ENCODE measurements at places on chromosomes 2 and 18.

DNA sequence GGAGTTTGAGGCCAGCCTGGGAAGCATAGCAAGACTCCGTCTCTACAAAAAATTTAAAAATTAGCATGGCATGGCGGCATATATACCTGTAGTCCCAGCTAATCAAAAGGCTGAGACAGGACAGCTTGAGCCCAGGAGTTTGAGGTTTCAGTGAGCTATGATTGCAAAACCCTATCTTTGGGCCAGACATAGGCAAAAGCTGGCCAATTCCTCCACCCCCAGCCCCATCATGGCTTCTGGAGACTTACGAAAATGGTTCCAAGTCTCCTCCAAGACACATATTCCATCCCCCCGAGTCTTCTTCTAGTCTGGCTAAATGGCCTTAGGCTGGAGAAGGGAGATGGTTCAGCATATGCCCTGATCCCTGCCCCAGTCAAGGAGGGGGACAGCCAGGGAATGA, 172.8 kb upstream of the HAAO start:
- no peak for DNase-seq

- DNase-seq: no peak
Measured at GRCh38 chr2:101150306-101151145, 656 bp downstream of the TBC1D8 start.

DNA sequence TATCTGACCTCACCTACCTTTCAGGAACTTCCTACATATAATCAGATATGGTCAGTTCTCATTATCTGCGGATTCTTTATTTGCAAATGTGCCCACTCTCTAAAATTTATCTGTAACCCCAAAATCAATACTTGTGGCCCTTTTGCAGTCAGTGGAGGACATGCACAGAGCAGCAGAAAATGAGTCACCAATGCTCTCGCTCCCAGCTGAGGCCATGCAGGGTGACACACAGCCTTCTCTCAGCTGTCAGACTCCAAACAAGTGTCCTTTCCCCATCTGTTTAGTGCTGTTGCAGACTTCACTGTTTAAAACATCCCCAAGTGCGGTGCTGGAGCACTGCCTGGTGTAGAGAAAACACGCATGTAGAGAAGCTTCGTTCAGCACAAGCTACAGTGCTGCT, 171.9 kb upstream of the SALL3 start:
- DNase-seq: no peak

DNA sequence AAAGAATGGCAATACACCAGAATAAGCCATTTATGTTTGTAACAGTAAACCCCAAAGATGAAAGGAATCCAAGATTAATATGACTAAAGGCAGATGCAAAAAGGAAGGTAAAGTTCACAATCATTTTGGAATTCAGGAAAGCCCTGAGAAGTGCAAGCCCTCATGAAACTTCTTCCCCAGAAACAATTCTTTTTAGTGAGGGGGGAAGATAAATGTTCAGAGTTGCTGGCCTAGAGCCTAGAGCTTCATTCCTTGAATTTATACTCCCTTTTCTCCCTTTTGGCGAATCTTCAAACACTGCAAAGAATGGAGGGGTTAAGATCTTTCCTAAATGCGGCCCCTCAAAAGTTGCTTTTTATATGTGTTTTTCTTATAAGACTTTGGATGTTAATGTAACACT, 368.8 kb downstream of the MEIS1 start:
- no peak for DNase-seq

DNA sequence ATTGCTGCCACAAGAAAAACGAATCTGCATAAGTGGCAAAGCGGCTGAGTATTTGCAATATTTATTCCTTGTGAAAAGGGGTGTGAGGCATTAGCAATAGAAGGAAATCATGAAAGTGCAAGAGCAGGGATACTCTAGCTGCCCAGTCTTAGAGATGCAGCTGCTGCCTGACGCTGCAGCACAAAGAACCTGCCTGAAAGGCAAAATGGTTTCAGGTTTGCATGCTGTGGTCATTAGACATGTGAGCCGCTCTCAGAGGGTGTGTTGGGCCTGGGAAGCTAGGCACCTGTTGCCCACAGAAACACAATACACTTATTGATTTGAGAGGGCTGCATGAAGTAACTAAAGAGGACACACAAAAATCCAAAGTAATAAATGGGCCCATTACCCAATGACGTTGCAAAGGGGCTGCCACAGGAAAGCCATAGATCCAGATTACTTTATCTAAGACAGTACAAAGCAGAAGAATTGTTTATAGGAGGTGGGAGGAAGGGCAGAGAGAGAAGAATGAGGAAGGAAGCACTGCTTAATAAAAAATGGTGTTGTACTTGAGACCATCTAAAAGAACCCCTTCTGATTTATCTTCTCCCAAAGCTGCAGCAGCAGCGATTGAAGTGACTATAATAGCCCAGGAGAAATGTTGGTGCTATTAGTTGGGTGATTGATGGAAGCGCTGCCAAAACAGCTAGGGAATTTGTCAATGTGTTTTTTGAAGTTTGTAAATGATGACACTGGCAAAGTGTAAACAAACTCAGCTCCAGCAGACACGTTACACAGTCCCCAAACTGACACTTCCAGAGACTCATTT, 492.4 kb upstream of the ACVR2A start:
- no peak for DNase-seq

- DNase-seq: no peak
Measured at GRCh38 chr2:95025406-95026319, at the start of gene MAL. TSS of gene MAL (plus strand) at chr2:95025708. CDS start at chr2:95025793, 85 bp downstream.

DNA sequence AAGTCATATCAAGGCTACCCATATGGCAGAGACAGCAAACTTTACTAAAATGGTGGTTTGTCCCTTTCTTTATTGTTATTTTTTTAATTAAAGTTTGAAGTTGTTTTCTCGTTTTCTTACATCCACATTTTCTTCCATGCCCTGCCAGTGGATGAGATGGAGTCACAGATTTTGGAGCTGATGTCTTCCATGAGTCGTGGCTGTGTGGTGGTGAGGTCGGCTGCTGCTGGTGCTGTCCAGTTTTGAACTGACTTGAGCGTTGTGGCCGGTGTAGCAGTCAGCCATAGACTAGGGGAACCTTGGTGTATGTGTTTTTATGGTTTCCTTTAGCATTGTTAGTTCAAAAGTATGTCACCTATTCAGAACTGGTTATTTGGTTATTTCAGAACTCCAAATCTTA, 182.8 kb downstream of the SH3RF3 start:
- no peak for DNase-seq

DNA sequence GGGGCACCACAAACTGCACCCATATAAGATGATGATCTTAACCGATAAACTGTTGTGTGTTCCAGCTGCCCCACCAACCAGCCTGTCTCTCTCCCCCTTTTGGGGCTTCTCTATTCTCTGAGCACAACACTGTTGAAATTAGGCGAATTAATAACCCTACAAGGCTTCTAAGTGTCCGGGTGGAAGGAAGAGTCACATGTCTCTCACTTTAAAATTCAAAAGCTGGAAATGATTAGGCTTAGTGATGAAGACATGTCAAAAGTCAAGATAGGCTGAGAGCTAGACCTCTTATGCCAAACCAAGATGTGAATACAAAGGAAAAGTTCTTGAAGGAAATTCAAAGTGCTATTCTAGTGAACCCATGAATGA, 782.1 kb downstream of the MBD2 start:
- no peak for DNase-seq

DNA sequence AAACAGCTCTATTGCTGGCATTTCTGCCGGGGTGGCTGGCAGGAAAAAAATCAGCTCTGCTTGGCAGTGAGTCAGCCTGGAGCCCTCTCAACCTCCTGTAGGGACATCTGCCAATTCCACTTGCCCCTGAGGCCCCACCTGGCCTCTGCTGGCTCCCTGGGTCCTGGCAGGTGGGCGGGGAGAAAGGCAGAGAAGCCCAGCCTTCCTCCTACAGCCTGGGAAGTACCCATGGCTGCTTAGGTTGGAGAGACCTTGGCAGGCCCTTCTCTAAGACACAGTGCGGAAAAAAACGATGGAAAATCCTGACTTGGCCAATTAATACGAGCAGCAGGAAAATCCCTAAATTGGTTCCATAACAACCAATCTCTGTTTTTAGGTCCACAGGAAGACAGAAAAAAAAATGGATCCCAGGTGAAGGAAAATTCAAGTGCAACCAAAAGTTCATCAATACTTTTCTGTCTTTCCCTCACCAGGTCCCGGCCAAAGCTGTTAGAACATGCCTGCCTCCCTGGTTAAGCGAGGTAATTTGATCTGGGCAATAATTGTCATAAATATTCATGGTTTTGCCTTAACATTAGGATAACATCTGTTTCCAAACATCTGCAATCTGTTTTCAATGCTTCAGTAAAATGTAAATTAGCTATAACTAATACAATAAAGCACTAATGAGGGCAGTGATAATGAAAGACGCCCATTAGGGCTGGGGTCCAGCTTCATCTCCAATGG, 245.9 kb downstream of the TFCP2L1 start:
- peak; percentile 16 for DNase-seq

DNA sequence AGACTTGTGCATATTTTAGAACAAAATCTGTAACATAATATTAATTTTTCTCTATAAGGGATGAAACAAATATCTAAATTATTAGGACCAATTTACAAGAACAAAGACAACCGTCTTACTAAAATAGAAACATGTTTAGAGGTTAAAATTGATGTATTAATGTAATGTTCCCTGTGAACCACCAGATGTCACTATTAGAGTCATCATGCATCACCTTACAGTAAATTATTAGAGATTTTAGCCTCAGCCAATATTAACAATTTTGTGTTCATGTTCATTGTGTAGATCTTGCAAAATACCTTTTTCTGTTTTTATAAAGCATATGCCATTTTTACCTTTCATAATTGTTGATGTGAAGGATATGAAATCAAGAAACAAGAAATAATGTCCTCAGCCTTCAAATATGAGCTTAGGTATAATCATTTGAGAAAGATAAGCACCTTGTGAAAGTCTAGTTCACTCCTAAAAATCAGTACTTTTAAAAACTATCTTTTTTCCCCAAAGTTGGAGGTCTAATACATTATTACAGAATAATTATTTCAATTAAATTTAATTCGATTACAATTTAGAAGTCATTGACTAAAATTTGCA, 344.3 kb upstream of the KCNH7 start:
- no peak for DNase-seq

- DNase-seq: no peak
Measured at GRCh38 chr2:78118037-78118436, 595.9 kb upstream of the LRRTM4 start.

DNA sequence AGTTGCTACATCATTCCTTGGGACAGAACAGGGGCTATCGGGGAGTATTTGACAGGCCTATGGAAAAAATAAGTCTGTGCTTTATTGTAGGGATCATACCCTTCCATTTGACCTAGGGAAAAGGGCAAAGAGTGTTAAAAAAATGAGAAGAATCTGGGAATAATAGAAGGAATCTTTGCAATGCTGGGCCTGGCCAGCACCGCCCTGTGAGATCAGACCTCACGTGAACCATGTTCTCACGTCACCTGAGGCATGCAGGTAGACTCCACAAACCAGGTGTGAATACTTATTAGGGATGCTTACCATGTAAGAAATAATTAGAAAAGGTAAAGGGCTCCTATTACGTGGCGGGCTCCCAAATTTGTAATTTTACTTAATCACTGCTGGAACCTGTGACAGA, 177.5 kb upstream of the GATA6 start:
- no peak for DNase-seq

DNA sequence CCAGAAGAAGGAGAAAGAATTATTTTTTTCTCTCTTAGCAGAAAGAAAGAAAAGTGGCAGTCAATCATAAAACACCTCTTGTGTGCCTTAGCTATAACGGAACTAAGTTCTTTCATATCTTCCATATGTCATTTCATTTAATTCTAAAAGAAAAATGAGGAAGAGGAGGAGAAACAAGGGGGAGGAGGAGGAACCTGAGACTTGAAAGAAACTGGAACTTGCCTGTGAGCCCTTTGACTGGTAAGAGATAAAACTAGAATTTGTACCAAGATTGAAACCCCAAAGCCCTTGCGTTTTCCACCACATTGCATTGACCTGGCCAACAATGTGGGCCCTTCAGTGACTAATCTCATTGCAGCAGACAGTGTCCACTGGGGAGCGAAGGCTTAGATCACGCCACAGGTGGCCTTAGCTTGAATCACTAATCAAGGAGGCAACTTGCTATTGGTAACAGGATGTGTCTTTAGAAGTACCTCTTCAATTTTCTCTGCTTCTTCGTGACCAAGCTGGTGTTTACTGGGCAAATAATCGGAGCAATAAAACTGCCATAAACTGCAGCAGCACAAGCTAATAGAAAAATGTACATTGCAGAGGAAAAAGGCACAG, 307.9 kb downstream of the CLIP4 start:
- no peak for DNase-seq

- no peak for DNase-seq
Measured at GRCh38 chr2:231321021-231321420, 74.5 kb upstream of the B3GNT7 start.

- no peak for DNase-seq
Measured at GRCh38 chr2:47057687-47058002, 97.5 kb downstream of the STPG4 start.

DNA sequence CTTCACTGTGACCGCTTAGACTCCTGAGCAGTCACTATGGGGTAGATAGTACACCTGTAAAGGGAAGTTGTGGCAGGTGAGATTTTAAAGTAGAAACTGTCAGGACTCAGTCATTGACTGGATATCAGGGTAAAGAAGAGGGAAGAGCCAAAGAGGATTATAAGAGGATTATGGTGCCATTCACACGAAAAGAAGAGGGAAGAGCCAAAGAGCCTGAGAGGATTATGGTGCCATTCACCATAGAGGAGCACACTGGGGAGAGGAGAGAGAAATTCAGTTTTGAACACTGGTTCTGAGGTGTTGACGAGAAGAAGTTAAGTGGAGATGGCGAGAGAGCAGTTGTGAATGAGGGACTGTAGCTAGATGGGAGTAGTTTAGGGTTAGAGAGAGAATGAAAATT, 16.9 kb upstream of the KCNJ13 start:
- peak; percentile 10 for DNase-seq

DNA sequence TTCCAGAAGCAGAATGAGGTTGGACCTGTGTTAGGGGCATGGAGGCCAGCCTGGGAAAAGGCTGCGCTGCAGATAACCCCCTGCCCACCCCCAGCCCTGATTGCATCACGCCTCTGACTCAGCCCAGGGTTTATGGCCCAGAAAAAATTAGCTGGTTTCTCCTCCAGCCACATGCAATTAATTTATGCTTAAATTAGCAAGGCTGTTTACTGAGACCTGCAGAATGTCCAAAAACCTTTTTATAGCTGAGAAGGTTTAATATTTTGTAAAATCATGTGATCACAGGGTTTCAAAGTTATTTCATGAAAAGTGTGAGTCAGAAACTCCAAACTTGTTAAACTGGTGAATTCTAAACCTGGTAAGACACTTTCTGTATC, 123.1 kb upstream of the HDAC4 start:
- no peak for DNase-seq

GRCh38 chr2:204984518-204984917, 439.2 kb downstream of the PARD3B start:
- no peak for DNase-seq

DNA sequence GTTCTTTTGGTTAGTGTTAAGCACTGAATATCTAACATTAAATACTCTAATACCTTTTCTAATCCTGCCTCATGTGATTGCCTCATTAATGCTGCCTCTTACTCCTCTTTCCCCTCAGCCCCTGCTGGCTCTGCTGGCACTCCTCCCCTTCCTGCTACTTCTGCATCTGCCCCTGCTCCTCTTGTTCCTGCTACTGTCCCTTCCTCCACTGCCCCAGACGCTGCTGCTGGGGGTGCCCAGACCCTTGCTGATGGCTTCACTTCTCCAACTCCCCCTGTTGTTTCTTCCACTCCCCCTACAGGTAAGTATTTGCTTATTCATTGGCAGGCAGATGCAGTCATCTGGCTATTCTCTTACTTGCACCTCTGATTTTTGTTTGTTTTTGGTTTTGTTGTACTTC, 68.5 kb downstream of the ABI2 start:
- peak; percentile 59 for DNase-seq

GRCh38 chr2:14790041-14790640, 157.6 kb downstream of the LRATD1 start:
- DNase-seq: no peak
